Cerebellar nuclear complex (tissue), 1 donor: ENCODE measurements at places on chromosomes 4 and X.

- no peak for DNase-seq
These were observed 45.1 kb downstream of the ARHGEF6 start for GRCh38 chrX:136735601-136736000.

DNA sequence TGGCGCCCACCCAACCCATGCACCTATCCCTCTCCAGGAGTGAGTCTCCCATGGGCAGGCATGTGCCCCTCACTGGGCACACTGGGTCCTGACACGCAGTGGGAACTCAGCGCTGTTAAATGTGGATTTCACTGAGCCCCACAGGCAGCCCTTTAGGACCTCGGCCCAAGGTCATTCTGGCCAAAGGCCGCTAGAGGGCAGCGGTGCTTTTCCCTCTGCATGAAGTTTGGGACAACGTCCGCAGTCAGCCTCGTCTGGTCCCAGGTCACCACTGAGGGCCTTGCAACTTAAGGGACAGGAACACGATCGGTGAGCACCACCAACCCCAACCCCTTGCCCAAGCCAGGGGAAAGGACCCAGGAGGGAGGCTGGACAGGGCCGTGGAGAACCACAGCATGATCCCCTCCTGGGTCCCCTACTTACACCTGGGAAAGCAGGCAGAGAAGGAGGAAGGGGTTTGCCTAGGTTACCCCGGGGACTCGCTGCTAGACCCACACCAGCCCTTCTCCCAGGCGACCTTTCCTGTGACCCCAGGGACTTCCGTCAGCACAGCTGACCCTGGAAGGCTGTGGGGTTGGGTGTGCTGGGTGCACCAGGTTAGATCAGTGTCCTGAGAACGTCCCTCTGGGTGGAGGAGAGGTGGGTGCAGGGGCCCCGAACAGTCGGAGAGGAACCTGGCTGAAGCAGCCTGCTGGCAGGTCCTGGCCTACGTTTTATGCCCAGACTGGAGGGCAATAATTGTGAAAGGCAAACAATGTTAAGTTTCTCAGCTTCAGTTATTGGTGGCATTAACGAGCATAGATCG is 24.0 kb downstream of the CYTL1 start:
- DNase-seq = no peak

- DNase-seq = no peak
These were observed 14.0 kb downstream of the TAPT1 start for GRCh38 chr4:16212138-16212782.

DNA sequence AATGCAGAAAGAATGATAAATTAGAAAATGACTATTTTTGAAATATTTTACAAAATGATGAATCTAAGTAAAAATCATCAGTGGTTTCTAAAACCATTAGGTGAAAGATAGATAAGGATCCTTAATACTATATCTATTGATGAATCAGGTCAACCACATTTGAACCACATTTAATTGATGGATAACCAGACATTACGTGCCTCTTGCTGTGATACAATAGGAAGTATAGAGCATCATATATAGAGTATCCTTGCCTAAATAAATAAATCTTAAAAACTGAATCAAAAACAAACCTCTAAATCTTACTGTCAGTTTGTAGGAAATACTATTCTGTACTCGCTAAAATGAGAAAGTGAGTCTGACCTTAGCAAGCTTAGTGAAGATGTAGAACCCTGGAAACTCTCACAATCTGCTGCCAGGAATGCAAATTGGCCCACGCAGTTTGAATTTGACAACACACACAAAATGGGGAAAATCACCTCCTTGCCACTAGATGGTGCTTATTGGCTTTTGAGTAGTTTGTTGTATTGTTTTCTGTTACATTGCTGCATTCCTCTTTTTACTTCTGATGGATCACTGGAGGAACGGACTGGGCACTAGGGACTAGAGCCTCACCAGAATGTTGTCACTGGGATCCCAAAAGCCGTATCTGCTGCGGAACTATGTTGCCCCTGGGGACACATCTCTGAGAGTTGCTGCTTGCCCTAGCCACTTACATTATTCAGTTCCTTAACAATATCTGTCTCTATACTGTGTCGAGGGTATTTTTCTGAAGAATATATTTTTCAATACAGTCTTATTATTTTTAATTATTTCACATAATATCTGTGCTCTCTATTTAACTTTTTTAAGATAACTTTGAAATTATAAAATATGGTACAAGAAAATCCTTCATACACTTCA is 25.4 kb upstream of the SLAIN2 start:
- DNase-seq = no peak

- DNase-seq = no peak
These were observed 85.2 kb downstream of the FHDC1 start for GRCh38 chr4:153021276-153021675.
